Activated CD4-positive, alpha-beta T cell treated with anti-CD3 and anti-CD28 coated beads, Interleukin-2, amount 50 U/mL, for 48 hours (primary cell): ENCODE measurements at places on chromosomes 16 and 17.

DNA sequence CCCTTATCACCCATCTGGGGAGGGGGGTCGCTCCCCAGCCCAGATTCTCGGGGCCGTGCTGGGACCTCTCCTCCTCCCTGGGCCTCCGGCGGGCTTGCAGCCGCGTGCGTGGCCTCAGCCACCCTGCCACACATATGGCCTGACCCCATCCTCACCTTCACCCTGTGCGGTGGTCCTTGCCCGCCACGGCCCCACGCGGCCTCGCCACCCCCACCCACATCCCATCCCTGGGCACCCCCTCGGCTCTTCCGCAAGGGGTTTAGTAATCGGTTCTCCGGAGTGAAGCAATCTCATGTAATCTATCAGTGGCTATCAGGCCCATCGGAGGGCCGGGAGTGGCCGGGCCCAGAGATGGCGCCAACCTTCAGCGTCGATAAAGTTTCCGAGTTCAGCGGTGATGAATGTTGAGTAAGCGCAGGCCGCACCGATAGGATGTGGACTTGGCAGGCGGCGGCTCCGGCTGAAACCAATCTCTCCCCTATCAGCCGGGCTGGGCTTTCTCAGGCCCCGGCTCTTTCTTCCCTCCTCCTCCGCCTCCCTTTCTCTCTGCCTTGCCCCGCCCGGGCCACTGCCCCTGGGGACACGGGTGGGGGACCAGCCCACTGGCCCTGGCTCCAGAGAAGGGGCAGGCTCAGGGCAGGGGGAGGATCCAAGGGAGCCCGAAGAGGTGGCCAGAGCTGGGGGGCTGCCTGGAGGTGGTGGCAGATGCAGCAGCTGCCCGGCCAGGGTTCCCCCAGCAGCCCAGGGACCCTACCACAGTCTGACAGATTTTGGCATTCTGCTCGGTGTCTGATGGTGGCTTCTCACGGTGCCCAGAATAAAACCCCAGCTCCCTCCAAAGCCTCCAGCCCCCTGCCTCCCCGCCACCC is 20.8 kb downstream of the ZFPM1 start:
- no peak for DNase-seq

- no peak for DNase-seq
Measured at GRCh38 chr16:19703172-19703889, 14.7 kb downstream of the KNOP1 start.

DNA sequence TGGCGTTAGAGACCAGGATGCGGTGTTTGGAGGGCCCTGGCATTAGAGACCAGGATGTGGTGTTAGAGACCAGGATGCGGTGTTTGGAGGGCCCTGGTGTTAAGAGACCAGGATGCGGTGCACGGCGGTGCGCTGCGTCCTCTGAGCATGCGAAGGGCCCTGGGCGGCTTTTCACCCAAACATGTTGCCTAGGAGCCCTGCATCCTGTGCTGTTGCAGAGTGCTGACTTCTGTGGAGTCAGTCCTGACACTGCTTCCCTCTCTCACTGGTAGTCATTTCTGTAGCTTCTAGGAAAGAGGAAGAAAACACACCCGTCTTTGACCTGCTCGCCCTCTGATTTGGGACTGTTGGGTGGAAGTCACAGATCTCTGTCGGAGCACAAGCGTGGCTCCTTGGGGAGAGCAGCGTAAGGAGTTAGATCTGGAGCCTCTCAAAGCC is 141.2 kb downstream of the LAT start:
- no peak for DNase-seq

- DNase-seq = no peak
Measured at GRCh38 chr16:13634253-13634652, 285.7 kb upstream of the ERCC4 start.
